ENCODE measurements at places on chromosomes 3 and 15. TPM values are rescaled to one million over a fixed set of nuclear protein-coding genes. Genes with fewer than 3 reads are reported as not detected.
A peak's percentile ranks its signal among the peaks of the same experiment; 100 is the strongest.

- no peaks in the 10 kb centered on the region for H3K4me1 ChIP-seq
- H3K27me3 ChIP-seq: no peaks in the 10 kb centered on the region
- no peak overlapping the region for H3K27ac ChIP-seq
- H3K4me3 ChIP-seq: no peak overlapping the region
Observed at GRCh38 chr3:32551087-32551486, 19.6 kb downstream of the DYNC1LI1 start.

DNA sequence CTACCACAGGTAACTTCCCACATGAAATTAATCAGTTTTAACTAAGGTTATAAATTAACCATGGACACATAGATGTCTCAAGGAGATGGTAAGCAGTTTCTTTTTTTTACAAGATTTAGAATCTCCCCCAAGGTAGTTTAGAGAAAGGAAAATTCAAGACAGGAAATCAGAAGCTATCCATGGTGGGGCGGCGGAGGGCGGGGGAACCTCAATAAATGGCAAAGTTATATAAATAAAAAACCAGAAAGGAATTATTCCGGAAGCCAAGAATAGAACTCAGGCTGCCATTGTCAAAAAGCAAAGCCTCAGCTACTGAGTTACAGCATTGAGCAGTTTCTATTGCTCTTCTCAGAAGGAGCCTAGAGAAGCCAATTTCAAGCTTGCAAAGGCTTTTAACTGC lies 172.1 kb upstream of the SMAD3 start:
- H3K4me3 ChIP-seq: no peak overlapping the region
- H3K27me3 ChIP-seq: no peaks in the 10 kb centered on the region
- DNase-seq: no peak
- no peak overlapping the region for H3K27ac ChIP-seq
- H3K4me1 ChIP-seq: peaks cover 7% of the 10 kb centered on the region

- no peak for DNase-seq
- H3K36me3 ChIP-seq: no peaks in the 10 kb centered on the region
- peaks cover 17% of the 10 kb centered on the region for H3K27me3 ChIP-seq
- H3K4me3 ChIP-seq: peak overlapping the region; percentile 58
Observed at GRCh38 chr3:192408647-192409200, 318.6 kb downstream of the FGF12 start.

GRCh38 chr3:49173792-49174170 lies 2.4 kb downstream of the KLHDC8B start:
- H3K4me1 ChIP-seq: peaks cover 58% of the 10 kb centered on the region
- no peaks in the 10 kb centered on the region for H3K27me3 ChIP-seq
- DNase-seq: no peak
- peak overlapping the region; percentile 63 for H3K27ac ChIP-seq

- H3K4me1 ChIP-seq: peaks cover 23% of the 10 kb centered on the region
- peaks cover 26% of the 10 kb centered on the region for H3K36me3 ChIP-seq
- no peaks in the 10 kb centered on the region for H3K27me3 ChIP-seq
- H3K27ac ChIP-seq: peak overlapping the region; percentile 61
- DNase-seq: peak; percentile 70
- H3K4me3 ChIP-seq: peak overlapping the region; percentile 79
Observed at GRCh38 chr15:34366271-34367065, 528 bp downstream of the LPCAT4 start.

Gene ARPC4
- total RNA-seq: 131 TPM

DNA sequence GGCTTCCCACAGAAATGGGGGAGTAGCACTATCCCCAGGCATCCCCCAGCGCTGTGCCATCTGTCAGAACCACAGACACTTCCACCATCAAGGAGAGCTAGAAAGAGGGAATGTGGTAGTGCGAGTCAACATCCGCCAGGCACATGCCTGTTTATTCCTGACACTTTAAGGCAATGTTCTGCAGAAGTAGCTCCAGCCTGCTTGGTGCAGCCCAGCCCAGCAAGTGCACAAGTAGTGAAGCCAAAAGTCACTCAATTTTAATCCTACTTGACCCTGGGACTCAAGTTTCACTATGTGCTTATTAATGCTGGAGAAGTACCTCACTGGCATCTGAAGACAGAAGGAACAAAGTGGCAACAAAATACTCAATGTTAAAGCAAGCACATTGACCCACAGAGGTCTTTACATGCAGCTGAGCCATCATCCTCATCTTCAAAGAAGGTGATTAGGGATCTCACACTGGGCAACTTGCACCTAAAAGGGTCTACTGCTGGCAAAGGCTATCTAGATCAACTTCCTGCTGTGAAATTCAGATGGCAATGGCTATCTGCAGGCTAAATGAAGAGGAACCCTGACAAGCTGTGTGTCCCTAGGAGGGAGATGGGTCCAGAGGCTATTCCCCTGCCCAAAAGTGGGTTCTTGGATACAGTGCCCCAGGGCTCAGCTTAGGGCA lies 61.4 kb upstream of the CLDN18 start:
- H3K4me1 ChIP-seq: no peaks in the 10 kb centered on the region
- peaks cover 3% of the 10 kb centered on the region for H3K27me3 ChIP-seq
- no peak for DNase-seq
- no peaks in the 10 kb centered on the region for H3K36me3 ChIP-seq
- no peak overlapping the region for H3K27ac ChIP-seq

DNA sequence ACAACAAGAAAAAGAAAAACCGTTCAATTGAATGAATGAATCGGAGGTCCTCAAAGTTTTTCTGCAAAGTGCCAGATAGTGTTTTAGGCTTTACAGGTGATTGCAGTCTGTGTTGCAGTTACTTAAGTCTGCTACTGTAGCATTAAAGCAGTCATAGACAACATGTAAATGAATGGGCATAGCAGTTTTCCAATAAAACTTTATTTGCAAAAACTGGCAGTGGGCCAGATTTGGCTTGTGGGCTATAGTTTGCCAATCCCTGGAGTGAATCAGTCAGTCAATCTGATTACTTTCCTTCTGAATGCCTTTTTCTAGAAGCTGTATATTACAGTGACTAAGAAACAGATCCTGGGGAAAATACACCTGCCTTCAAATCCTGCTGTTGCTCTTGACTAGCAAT lies 242.6 kb downstream of the LRTM1 start:
- H3K4me3 ChIP-seq: no peak overlapping the region
- no peak overlapping the region for H3K27ac ChIP-seq
- H3K4me1 ChIP-seq: no peaks in the 10 kb centered on the region
- H3K36me3 ChIP-seq: no peaks in the 10 kb centered on the region
- DNase-seq: no peak

- no peaks in the 10 kb centered on the region for H3K4me1 ChIP-seq
- no peak overlapping the region for H3K4me3 ChIP-seq
- DNase-seq: no peak
- no peak overlapping the region for H3K27ac ChIP-seq
Observed at GRCh38 chr3:29291260-29291981, 10.6 kb downstream of the RBMS3 start.

Gene SLC28A2
- not detected for total RNA-seq

GRCh38 chr15:63938486-63939061 lies 104.8 kb upstream of the HERC1 start:
- no peaks in the 10 kb centered on the region for H3K27me3 ChIP-seq
- H3K4me1 ChIP-seq: peaks cover 4% of the 10 kb centered on the region
- H3K4me3 ChIP-seq: no peak overlapping the region

DNA sequence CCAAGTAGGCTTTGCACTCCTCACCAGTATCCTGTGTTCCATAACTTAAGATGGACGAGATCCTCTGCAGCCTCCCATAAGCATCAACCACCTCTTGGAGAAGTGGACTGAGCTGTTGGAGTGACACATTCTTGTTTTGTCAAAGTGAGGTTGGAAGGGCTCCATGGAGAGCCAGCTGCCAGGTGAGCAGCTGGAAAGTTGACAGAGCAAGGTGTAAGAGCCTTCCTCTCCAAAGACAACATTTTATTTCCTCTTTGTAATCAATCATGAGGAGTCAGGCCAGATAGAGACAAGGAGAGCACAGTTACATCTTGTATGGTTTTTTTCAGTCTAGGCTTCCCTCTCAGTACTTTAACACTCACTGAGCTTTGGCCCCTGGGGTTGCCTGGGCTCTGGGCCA lies 5.1 kb downstream of the ABI3BP start:
- no peaks in the 10 kb centered on the region for H3K36me3 ChIP-seq
- no peaks in the 10 kb centered on the region for H3K4me1 ChIP-seq
- no peak for DNase-seq
- no peaks in the 10 kb centered on the region for H3K27me3 ChIP-seq
- no peak overlapping the region for H3K4me3 ChIP-seq
- H3K27ac ChIP-seq: no peak overlapping the region

- H3K4me1 ChIP-seq: peaks cover 3% of the 10 kb centered on the region
- no peak overlapping the region for H3K27ac ChIP-seq
- H3K36me3 ChIP-seq: peaks cover 17% of the 10 kb centered on the region
- H3K4me3 ChIP-seq: no peak overlapping the region
- no peaks in the 10 kb centered on the region for H3K27me3 ChIP-seq
- no peak for DNase-seq
Observed at GRCh38 chr15:52163321-52164190, 27.6 kb downstream of the GNB5 start.

GRCh38 chr15:33045066-33045810 lies 149.3 kb downstream of the FMN1 start:
- DNase-seq: no peak
- H3K4me3 ChIP-seq: no peak overlapping the region
- H3K4me1 ChIP-seq: no peaks in the 10 kb centered on the region
- H3K36me3 ChIP-seq: no peaks in the 10 kb centered on the region
- H3K27me3 ChIP-seq: no peaks in the 10 kb centered on the region

Gene SHC4
- total RNA-seq: 30.8 TPM

DNA sequence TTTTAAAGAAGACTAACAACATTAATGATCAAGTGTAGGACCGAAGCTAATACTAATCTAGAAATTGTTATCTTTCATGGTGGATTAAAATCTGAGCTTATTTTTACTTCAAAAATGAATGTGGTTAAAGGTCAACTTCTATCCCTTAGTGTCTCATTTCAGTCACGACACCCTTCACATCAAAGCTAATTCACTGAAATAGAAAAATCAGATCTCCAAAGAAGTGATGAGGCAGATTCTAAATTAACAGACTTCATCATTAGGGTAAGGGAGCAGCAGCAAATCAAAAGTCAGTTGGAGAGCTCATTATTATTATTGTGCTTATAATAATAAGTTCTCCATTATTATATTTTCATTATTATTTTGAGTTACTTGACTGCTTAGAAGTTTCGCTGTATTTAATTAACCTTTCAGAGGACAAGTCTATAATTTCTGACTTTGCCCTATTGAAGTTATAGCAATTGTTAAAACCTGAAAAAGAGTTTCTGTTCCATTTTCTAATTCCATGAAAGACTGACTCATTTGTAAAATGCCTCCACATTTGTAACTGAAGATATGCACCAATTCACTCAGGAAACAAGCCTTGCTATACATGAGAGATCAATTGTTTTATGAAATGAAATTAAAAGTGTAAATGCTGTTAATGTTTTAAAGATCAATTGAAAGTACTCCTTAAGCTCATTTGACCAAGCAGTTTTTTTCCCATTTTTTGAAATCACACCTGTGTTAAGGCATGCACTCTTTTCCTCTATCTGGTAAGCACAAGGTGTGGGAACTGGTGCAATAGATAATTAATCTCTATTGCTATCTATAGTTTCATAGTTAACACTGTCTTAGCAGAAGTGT lies 23.1 kb upstream of the CMC1 start:
- no peaks in the 10 kb centered on the region for H3K4me1 ChIP-seq
- H3K27ac ChIP-seq: no peak overlapping the region
- DNase-seq: no peak
- H3K36me3 ChIP-seq: no peaks in the 10 kb centered on the region
- H3K4me3 ChIP-seq: no peak overlapping the region

GRCh38 chr15:75307778-75308390 lies 25.2 kb downstream of the GOLGA6D start:
- H3K27ac ChIP-seq: no peak overlapping the region
- H3K4me1 ChIP-seq: no peaks in the 10 kb centered on the region
- H3K4me3 ChIP-seq: no peak overlapping the region

DNA sequence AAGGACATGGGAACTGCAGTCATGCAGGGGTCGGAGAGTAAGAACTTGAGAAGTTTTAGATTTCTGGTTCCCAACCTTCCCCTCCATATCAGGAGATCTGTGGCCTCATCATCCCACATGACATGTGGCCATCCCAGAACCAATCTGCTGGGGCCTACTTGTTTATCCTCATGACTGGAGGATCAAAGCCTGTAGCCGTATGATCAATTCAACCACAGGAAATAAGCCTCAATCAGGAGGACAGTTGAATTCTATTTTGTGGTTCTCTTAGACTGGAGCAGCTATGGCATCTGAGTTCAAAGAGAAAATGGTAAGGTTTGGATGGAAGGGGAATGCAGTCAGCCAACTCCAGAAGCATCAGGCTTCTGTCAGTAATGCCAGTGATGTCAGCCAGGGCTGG lies 57.2 kb downstream of the IL16 start:
- no peak for DNase-seq
- H3K27ac ChIP-seq: no peak overlapping the region
- no peaks in the 10 kb centered on the region for H3K27me3 ChIP-seq

Gene RBPMS2
- total RNA-seq: 1.2 TPM

DNA sequence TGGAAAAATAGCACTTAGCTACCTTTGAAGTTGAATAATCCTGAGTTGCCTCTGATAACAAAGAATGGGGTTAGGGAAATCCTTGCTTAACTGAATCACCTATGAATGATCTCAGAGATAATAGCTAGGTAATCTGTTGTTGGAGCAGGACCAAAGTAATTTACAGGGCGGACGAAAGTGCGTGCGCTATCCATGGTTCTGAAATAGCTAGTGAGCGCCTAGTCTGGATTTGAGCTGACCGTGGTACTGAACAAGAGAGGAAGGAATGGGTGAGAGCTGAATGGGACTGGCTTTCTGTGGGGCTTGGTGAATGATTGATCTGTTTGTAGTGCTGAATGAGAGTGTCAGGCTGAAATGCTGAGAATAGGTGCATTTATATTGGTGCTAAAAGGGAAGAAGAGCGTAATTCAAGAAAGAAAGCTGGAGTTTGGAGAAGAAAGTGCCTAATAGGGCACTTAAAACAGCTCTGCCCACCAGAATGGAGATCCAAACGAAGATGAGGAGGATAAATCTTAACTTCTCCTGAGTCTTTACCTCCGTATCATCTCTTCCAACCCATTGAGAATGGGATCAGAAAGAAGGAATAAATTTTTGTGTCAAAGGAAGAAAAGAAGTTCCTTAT lies 10.1 kb downstream of the SCN10A start:
- no peaks in the 10 kb centered on the region for H3K4me1 ChIP-seq
- no peak overlapping the region for H3K4me3 ChIP-seq
- H3K36me3 ChIP-seq: no peaks in the 10 kb centered on the region
- no peak overlapping the region for H3K27ac ChIP-seq
- no peaks in the 10 kb centered on the region for H3K27me3 ChIP-seq

- H3K36me3 ChIP-seq: no peaks in the 10 kb centered on the region
- peak overlapping the region; percentile 26 for H3K27ac ChIP-seq
- no peak for DNase-seq
- H3K27me3 ChIP-seq: peaks cover 2% of the 10 kb centered on the region
- H3K4me3 ChIP-seq: no peak overlapping the region
- H3K4me1 ChIP-seq: peaks cover 52% of the 10 kb centered on the region
Observed at GRCh38 chr15:66772604-66773128, 70.6 kb downstream of the SMAD6 start.

Gene PPM1L
- 18.5 TPM for total RNA-seq

- H3K36me3 ChIP-seq: no peaks in the 10 kb centered on the region
- peaks cover 16% of the 10 kb centered on the region for H3K4me1 ChIP-seq
- no peaks in the 10 kb centered on the region for H3K27me3 ChIP-seq
- DNase-seq: no peak
- H3K27ac ChIP-seq: no peak overlapping the region
Observed at GRCh38 chr3:49198611-49199230, 27.3 kb downstream of the KLHDC8B start.

Data from spinal cord (tissue), 10 donors.